ENCODE measurements at places on chromosomes 2 and 18.

DNA sequence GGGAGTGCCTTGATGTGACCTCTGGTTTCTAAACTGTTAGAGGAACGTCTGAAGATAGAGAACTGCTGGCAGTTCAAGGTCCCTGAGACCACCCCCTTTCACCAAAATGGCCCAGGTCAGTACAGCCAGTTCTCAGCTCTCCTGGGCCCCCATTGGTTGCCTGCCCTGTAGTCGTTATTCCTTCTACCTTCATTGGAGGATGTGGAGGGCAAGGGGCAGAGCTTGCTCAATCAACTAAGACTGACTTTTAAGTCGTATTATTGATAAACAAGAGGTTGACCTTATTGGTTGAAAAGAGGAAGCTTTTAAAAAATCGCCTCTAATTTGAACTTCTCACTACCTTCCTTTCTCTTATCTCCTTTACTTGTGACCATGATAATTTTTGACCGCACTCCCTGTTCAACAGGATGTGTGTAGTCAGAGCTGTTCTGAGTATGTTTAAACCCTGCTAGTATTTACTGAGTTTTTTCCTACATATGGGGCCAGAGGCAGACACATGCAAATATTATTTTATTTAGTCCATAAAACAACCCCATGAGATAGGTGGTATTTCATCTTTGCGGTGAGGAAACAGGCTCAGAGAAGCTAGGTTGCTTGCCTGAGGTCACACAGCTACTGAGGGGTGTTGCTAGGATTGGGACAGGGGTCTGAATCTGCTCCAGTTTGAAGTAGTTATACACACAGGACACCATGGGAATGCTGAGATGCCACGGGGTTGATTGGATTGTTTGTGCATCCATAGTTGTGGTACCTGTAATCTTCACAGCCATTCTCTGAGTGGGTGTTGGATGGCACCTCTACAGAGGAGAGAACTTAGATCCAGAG, 65.9 kb downstream of the TMEM247 start:
- DNase-seq: no peak

GRCh38 chr18:33558529-33558928, 19.5 kb upstream of the ASXL3 start:
- DNase-seq: no peak

DNA sequence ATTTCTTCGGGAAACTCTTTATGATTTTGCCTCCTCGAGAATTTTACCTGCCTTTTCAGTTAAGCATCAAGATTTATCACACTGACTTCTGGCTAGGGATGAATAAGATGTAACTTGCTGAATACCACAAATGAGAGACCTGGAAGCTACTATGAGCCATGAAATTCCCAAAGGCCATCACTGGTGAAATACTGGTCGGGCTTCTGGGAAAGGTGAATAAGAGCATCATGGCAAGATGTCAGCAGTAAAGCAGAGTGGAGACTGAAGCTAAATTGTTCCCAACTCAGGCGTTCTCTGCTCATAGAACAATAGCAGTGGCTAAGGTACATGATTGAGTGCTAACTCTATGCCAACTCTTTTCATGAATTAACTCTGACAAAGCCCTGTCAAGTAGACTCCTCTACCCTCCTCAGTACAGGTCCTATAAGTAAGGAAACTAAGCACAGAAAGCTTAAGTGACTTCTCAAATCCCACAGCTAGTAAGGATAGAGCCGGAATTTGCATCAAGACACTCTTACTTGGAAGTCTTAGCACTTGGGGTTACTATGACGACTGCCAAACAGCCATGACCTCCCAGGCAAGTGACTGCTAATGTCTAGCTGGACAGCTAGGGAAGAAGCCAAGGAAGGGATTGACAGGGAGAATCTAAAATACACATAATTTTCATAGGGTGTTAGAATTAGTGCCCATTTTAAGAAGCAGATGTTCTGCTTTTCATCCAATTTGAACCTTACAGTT, 22.7 kb upstream of the DSC3 start:
- DNase-seq: no peak

DNA sequence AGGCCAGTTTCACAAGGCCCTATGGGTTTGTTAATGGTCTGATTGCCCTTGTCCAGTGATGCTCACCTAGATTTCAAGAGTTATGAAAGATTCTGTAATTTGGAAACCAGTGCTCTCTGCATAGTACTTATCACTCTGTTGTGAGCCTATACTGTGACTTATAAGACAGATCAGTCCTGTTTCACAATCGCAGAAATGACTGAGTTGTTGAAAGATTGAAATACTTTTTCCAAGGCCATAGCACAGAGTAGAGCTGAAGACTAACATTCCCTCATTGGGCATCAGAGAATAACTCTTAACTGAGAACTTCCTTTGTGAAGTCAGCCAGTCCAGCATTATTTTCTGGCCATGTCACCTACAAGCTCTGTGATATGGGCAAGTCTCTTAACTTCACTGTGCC, 44.0 kb downstream of the CCDC85A start:
- DNase-seq: no peak

DNA sequence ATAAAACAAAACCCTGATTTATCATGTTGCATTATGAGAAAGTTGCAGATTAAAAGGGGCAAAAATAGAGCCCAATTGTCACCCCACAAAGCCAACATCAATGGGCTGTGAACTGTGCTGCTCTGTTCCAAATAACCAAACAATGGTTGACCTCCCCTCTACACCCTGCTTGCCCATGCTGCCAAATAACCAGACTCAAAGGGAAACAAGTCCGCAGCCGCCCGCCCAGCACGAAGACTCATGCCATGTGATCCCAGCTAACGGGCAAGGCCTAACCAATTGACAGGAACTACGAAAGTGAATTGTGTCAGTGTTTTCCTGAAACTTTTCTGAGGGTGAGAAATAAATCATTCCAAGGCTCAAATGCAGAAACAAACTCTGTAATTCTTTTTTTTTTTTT, 97.9 kb upstream of the RIOK3 start:
- no peak for DNase-seq

DNA sequence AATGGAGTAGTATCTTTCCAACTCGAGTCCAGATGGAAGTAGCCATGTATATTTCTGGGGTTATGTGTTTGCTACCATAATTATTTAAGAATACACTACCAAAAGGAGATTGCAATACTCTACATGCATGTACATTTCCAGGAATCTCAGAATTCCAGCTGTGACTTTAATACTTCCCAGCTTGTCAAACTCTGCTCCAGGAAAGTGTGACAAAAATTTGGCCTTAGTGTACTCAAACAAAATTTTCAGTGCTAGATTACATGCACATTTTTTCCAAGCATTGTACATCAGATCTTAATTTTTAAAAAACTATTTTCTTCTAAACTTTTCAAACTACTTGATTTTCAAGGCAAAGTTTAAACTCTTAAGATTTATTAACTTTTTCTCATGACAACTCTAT, 1791.6 kb downstream of the SUCLG1 start:
- DNase-seq: peak; percentile 11

DNA sequence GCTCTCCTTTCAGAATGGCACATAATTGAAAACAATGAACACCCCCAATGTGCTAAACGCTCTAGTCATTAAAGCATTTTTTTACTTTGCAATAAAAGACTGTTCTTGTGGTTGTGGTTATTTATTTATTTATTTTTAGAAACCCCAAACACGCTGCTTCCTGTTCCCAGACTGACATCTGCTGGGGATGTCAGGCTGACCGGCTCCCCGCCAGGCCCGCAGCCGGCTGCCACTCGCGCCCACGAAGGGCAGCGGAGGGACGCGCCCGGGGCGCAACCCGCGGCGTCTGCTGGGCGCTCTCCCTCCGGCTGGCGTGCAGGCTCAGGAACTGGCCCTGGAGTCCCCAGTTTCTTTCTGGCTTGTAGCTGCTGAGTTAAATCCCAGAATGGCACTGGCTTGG, 83.1 kb upstream of the SP3 start:
- no peak for DNase-seq

GRCh38 chr2:98669675-98670074, 61.3 kb downstream of the MGAT4A start:
- no peak for DNase-seq

- DNase-seq: peak; percentile 48
These were observed 465.5 kb upstream of the ID2 start for GRCh38 chr2:8216397-8216796.

DNA sequence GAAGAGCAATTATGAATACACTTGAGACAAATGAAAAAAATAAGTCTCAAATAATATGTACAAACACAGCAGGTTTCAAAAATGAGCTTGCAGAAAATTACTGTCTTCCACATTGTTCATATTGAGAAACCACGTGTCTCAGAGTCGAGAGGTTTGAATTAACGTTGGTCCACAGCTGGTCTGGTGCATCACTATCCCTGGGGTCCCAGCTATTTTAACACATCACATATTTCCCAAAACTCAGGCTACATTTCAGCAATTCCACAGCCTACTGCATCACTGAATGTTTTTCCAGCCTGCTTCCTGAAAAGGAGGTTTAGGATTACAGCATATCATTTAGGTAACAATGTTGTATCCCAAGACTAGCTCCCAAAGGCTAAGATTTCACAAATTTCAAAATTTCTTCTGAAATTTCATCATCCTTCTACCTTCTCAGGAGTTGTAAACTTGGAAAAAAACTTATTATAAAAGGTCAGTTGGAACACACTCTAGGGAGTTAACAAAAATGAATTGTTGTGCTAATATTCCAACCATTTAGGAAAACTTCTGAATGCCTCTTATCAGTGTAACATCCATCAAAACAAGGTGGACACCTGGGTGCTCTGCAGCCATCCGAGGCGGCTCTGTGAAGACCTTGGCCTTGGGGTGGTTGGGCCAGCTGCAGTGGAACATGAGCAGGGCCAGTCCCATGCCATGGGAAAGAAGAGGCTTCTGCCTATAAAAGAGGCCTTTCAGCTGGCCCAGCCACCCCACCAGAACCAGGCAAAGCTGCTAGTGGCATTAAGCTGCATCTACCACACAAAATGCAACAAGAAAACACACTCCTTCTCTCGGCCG, 198.1 kb upstream of the RBBP8 start:
- peak; percentile 93 for DNase-seq

DNA sequence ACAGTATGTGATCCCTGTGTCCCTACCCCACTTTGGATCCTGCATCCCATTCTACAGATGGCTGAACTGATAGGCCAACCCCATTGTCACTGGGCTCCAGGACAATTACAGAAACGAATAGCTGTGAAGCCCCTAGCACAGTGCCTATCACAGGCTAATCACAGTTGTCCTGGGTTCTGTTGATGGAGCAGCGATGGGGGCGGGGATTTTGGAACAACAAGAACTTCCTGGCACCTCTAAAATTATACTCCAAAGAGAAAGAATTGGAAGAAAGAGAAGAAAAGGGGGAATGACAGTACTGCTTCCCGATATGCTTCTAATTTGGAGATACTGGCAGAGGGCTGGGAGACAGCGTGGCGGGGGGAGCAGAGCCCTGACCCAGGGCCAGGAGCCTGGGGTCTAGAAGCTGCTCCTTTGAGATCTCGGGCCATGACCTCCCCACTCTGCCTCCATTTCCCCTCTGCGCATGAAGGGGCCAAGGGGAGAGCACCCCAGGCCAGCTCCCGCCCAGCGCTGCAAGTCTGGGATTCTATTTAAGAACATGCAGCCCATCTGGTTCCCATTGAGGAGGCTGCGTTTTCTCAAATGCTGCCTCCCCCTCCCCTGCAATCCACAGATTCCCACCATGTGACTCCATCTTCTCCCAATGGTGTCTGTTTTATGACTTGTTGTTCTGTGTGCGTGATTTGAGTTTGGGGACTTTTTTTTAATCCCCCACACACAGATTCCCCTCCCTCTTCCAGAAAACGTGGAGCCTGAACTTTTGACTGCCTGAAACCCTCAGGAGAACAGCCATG, 202.7 kb downstream of the CYP26B1 start:
- DNase-seq: peak; percentile 98

All from skin of body (tissue), 3 donors.